ENCODE measurements at places on chromosomes 4 and X.

- DNase-seq, result no peak
Observed at GRCh38 chr4:153020457-153020856, 84.3 kb downstream of the FHDC1 start.

DNA sequence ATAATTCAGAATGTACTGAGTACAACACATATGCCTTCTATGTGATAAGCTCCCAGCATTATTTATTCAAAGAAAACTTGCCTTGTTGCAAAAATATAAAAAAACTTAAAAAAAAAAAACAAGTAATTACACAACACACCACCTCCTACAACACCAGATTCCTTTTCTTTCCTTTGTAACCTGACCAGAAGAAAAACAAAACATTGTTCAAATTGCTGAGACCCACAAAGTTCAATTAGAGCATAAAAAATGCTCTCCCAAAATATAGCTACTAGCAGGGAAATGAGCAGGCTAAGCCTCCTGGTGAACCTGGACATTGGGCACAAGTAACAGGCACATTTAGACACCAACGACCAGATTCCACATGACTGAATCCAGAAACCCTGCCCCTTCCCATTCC lies 38.3 kb downstream of the MECP2 start:
- DNase-seq, result no peak

GRCh38 chrX:41449615-41450014 lies 2.5 kb downstream of the NYX start:
- no peak for DNase-seq

DNA sequence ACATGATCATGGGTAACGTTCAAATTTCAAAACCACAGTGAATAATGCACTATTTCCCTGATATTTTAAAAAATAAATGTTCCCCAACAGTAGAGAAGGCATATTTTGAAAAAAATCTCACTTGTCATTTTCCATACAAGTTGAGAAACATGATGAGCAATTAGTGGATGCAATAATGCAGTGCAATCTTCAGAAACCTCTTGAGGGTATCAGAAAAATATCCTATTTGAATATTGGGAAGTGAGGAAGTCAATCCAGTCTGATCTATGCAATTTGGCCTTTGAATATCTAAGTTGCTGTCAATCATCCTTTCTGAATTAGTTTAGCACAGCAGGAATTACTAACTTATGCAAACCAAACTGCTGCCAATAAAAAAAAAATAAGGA lies 776.8 kb downstream of the PCDH18 start:
- DNase-seq, result no peak

- DNase-seq, result no peak
Observed at GRCh38 chr4:54659749-54660535, 2.2 kb downstream of the KIT start.

DNA sequence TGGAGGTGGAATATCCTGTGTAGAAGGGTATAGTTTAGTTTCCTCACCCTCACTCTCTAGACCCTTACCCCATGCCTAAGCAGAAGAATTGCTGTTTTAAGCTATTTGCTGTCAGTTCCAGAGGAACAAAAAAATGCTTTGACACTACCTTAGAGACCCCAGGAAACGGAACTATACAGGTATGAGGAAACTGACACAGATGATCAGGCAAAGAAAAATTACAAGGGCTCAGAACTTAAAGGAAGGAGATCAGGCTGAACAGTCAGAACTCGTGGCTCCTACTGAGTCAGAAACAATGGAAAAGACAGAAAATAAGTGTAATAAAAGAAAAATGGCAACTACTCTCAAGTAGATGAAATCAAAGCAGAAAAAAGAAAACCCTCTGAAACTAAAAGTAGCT lies 65.6 kb downstream of the BANK1 start:
- no peak for DNase-seq

DNA sequence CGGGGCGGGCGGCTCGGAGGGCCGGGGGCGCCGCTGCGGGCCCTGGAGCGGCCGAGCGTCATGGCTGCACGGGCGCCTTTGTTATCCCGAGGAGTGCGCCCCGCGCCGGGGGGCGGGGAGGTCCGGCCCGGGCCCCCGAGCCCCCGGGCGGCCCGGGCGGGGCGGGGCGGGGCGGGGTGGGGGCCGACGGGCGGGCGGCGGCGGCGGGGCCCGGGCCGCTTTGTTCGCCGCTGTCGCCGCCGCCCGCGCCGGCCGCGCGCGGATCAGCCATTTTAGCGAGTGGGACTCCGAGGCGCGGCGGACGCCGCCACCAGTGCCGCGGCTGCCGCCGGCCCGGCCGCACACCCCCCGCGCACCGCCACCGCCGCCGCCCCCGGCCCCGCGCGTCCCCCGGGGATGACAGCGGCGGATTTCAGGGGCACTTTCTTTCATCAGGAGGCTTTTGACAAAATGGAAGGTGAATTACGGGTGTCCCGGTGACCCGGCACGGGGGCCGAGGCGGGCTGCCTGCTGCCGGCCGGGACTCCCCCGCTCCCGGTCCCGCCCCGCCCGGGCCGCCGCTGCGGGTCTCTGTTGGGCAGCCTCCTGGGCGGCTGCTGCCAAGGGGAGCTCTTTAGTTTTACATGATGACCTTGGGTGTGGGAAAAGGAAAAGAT lies 1.2 kb downstream of the HMGB3 start:
- peak; percentile 5 for DNase-seq

DNA sequence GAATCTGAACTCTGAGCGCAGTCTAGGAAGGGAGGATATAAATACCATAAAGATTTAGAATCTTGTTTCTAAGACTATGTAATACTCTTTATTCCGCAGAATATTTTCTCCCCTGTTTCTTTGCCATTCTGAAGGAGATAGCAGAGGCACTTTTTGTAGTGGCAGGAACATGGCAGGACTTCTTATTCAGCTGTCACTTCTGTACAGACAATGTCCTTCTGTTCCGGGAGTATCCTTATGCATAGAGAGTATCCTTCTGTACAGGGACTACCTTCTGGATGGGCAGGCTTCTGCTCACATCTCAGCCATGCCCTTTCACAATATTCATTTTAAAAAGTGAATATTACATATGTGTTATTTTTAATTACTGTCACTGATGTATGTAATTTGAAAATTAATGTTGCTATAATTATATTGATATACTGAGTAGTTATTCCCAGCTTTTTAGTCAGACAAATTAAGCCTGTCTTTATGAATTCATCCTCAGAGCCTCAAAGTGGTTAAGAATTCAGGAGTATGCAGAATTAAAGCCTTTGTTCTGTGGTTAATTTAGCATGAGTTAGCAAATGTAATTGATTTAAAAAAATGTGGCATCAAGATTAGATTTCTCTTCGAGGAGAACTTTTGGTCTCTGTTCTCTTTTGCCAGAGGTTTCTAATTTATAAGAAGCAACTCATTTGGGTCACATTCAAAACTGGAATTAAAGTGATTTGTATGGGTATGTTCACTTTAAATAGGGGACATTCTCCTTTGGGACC lies 174.4 kb downstream of the FHIP1A start:
- no peak for DNase-seq

- DNase-seq, result no peak
Observed at GRCh38 chr4:123233136-123233768, 163.3 kb upstream of the SPRY1 start.

DNA sequence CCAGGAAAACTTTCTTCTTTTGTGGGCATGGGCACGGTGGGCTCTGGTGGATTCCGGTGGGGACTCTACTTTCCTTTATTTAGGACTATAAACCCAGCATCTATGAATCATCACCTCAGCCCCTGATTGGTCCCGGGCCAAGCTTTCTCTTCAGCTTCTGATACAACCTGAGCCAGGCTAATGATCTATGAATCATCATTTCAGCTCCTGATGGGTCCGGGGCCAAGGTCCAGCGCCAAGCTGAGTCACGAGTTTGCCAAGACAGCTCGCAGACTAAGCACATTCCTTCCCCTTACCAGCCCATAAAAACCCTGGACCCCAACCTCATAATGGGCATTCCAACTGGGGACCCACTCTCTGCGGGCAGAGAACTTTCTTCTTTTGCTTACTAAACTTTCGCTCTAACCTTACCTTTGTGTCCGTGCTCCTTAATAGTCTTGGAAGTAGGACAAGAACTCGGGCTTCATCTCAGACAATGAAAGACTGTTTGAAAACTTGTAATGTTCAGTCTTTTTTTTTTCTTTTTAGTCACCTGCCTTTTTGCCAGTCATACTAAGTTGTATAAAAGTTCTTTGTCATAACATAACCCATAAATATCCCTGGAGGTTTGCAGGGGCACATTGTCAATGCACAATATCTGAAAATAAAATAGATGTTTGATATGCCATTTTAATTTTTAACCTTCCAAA lies 904.9 kb upstream of the EPHA5 start:
- no peak for DNase-seq

DNA sequence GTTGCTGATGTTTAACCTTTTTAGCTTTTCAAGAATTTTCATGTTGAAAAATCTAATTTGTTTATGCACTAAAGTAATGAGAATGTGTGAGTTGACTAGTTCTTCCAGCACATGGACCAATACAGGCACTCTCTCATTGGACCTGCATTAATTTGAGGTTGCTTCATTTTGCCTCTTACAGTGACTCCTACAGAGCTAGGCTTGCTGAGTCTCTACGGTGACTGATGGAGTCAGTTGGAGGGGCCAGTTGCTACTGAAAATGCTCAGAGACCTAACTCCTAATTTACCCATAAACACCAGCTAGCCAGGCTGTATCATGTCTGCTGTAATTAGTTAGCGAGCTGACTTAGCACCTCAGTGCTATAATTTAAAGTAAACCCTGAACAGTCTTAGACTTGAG lies 10.9 kb downstream of the MTHFD2L start:
- DNase-seq, result no peak

DNA sequence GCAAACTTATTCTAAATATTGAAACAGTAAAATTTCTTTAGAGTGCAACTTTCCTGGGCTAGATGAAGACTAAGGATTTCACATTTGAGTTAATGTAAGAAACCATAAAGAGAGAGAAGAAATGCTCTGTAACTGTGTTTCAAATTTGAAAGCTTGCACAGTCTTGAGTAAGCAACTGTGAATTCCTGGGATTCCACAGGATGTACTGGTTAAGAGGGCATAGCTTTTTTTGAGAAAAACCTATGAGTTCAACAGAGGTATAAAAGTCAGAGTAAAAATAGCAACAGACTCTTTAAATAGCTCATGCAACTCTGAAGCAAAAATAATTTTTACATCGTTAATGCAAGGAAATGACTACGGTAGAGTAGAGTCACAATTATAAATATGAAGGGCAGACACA lies 25.5 kb downstream of the ZNF330 start:
- no peak for DNase-seq

- DNase-seq, result peak; percentile 39
Observed at GRCh38 chrX:13092455-13092941, 48.1 kb upstream of the FAM9C start.

DNA sequence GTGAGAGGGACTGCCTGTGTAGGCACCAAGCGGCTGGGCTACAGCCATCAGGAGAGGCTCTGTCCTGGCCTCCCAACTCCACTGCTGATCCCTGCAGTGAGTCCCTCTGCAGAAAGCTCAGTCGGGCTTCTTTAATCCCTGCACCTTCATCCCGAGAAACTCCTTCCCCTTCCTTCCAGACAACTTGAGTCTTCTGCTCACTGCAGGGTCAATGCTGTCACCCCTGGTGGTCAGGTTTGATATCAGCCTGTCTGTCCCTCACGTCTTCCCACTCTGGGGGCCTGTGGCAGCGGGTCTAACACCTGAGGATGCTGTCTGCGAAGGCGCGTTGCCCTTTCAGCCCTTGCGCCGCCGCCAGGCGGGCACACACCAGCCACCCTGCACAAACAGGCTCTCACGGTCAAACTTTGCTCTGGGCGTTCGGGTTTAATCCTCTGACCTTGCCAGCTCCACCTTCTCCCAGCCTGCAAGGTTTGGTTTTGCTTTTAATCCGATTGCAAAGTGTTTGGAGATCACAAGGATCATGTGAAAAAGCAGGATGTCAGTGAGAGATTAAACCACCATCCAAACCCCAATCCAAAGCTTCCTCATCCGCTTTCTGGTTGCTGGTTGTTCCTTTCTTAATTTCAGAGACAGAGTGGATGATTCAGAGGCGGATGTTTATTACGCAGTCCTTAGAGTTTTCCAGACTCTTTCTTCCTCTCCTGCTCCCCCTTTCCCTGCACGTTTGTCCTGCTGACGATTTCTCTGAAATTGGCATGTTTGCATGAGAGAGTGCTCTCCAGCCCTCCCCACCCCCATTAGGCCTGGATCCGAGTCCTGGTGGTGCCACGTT lies 74.8 kb upstream of the SLC34A2 start:
- DNase-seq, result no peak

- no peak for DNase-seq
Observed at GRCh38 chr4:35966566-35966965, 277.7 kb downstream of the ARAP2 start.

DNA sequence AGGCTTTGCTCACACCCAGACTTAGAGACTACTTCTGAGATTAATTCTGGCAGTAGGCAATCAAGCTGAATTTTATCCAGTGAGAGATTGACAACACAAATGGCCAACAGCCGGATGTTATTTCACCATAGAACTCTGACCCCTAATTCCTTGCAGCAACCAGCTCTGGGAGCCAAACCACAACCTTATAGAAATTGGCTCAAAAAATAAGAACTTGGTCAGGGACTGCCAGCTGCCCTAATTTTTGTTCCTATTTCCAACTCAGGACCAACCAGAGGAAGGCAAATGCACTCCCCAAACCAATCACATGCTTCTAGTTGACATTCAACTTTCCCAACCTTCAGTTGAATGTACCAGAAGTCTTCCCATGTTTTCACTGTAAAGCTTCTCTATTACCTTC lies 269.7 kb downstream of the HS3ST1 start:
- no peak for DNase-seq

GRCh38 chrX:15914486-15914885 lies 59.9 kb upstream of the AP1S2 start:
- no peak for DNase-seq

DNA sequence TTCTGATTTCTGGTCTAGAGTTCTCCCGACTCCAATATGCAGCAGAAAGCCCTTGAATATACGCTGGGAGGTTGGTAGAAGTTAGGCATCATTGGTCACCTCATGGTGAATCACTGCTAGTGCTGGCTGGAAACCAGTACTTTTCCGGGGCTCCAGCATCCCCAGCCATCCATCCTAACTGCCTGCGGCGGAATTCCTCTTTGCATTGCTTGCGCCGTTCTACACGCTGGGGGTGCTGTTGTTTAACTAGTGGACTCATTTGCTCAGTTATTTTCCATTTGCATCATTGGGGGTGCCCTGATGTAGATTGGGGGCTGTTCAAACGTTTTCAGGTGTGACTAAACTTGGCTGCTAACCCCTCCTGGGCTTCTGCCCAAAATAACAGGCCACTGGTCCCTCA lies 23.3 kb upstream of the GPR50 start:
- DNase-seq, result no peak

DNA sequence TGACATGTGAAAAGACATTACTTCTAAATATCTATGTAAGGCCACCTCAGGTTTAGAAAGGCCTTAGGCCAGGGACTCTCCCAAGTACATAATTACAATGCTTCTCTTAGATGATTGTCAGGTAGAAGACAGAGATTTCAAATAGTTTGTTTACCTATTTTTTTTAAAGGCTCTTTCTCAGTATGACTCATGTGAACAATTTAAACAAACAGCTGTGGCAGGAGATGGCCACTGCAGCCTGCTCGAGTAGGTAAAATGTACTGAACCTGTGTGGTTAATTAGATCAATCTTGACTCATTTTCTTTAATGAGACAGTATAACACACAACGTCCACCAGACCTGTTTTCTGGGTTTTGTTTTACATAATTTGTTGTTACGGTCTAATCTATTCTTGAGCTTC lies 50.2 kb downstream of the LEF1 start:
- no peak for DNase-seq

- DNase-seq, result no peak
Observed at GRCh38 chr4:60042941-60043340, 1157.2 kb upstream of the ADGRL3 start.

GRCh38 chr4:121050300-121050699 lies 22.0 kb downstream of the NDNF start:
- no peak for DNase-seq

All from stimulated activated CD4-positive, alpha-beta T cell treated with anti-CD3 and anti-CD28 coated beads, Interleukin-4, amount 100 ng/mL, for 4 hours (primary cell).